ENCODE measurements at places on chromosomes 2 and 18. TPM values are rescaled to one million over a fixed set of nuclear protein-coding genes. Genes with fewer than 3 reads are reported as not detected.

GRCh38 chr2:168884975-168885374 lies 5.3 kb downstream of the SPC25 start:
- no peak for DNase-seq

DNA sequence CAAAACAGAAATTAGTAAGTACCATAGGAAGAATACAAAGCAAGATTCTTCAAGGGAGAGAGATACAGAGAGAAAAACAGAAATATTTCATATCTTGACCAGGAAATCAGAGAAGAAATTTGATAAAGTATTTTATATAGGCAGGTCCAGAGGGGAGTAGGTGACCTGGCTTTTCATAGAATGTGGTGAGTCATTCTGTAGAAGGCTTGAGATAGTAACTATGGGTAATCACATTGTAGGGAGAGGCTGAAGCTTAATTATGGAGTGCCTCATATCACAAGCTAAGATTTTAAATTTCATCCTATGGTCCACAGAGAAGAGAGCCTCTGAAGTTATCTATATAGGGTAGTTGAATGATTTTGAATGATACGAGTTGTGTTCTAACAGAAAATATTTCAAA lies 195.0 kb upstream of the CYRIA start:
- DNase-seq = no peak

- no peak for DNase-seq
Measured at GRCh38 chr2:11315074-11315705, 29.2 kb downstream of the ROCK2 start.

- DNase-seq = no peak
Measured at GRCh38 chr18:24208270-24209035, 69.6 kb downstream of the CABYR start.

GRCh38 chr2:134576478-134576877 lies 142.3 kb downstream of the TMEM163 start:
- no peak for DNase-seq

DNA sequence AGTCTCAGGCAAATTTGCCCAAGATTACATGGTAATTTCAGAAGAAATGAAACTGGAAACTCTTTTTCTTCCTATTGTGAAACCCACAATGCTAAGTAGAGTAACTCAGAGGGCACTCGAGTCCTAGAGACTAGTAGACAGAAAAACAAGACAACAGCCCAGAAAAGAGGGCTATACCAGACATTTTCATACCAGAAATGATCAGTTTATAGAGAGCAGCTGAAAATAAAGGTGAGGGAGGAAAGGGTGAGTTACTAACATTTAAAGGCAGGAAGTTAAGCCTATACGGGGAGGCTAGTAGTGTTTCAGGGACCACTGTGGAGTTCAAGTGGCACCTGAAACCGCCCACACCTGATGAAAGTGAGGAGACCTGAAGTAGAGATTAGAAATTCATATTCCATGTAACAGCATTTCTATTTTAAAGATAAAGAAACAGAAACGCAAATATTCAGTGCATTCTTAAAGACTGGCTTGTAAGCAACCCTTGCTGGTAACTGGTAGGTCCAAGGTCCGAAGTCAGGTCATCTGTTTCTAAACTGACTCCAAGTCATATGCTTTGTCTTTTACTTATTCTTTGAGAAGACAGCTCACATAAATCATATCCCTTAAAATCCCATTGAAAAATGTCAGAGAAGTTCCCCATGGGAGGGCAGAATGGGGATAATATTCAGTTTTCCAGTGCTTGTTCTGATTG lies 145.1 kb upstream of the ITGB6 start:
- DNase-seq = no peak

DNA sequence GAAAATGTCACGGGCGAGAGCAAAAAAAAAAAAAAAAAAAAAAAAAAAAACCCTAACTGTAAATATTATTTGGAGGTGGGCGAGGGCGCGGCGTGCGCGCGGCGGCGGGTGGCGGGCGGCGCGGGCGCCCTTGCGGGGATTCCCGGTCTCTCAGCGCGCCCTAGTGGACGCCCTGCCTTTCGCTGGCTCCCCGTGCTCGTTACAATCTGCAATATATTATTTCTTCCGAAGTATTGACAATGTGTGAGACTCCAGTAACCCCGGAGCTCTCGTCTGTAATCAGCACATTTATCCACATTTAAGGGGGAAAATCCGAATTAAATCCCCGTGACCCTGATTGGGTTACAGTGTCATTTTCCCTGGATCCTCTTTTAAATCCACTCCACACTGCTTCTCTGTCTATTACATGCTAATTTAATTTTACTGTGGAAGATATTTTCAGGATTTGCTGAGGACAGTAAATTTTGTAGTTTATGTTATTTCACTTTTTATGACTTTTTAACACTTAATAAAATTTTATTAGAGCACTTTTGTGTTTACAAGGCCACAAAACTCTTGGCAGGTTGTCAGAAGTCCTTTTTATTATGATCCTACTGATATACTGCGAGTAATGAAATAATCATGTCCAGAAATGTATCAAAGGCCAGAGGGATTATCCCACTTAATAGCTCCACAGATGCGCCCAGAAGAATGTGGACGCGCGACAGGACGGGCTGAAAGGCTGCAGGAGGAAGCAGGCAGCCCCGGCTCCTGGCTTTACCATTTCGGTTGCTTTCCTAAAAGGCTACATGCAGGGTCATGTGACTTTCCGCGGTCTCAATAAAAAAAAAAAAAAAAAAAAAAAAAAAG lies 369.1 kb downstream of the MTX2 start:
- peak; percentile 44 for DNase-seq

- no peak for DNase-seq
Measured at GRCh38 chr2:212477571-212477970, 61.0 kb downstream of the ERBB4 start.

DNA sequence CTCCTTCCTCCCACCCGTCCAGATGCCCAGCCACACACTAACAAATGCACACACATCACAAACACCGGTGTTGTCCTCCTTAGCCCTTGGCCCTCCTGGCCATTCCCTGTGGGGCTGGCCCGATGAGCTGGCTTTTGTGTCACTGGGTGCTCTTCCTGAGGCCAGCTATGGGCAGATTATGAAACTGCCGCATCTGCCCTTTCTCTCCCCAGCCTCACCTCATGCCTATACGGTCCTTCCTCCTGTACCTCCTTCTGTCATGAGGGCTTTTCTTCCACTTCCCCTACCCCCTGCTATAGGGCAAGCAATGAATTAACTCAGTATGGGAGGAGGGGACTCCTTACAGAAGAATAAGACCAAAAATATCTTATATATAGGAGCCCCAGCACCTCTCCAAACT lies 10.3 kb upstream of the INO80C start:
- DNase-seq = no peak

GRCh38 chr2:102674370-102674769 lies 55.0 kb downstream of the SLC9A2 start:
- DNase-seq = no peak

DNA sequence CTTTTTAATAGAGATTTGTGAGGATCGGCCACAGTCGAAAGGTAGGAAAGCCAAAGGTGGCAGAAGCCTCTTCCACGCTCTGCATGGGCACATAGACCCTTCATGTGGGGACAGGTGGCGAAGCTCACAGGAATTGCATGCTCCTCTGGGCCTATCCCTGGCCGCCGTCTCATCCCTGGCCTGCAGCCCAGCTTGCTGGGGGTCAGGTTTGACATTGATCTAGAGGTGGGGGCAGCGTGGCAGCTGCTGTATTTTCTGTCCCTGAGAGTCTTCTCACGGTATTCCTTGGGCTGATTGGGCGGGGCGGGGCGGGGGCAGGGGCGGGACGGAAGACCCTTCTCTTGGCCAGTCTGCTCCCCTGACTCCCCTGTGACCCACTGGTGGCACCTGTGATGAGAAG lies 48.9 kb downstream of the STK25 start:
- DNase-seq = no peak

- no peak for DNase-seq
Measured at GRCh38 chr2:209938906-209939305, 63.5 kb upstream of the RPE start.

SPDYA gene
- 0.46 TPM for total RNA-seq

FKBP1B gene
- total RNA-seq = not detected

STPG4 gene
- total RNA-seq = 6.9 TPM

XDH gene
- total RNA-seq = 0.81 TPM

All from HT-29 (cell line).